ENCODE measurements at places on chromosomes 12 and 14.
A peak's percentile ranks its signal among the peaks of the same experiment; 100 is the strongest.

- no peak for DNase-seq
Observed at GRCh38 chr12:24979329-24979728, 30.4 kb upstream of the BCAT1 start.

DNA sequence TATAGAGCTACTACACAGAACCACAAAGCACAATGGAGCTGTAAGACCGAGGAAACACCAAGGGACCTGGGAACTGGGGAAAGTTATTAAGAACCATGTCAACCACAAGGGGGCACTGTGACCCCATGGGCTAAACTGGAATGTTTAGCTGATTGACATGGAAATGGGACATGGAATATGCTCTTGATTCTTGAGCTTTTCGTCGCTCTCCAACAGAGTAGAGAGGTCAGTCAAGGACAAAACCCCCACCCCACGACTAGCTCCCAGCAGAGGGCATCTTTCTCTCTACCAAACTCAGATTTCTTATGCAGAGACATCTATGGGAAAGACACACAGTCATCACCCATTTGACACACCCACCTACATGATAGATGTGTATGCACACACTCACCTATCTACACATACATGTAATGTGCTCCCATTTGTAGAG, 10.1 kb downstream of the NDRG2 start:
- peak; percentile 64 for DNase-seq

GRCh38 chr12:24507827-24508226, 441.1 kb downstream of the BCAT1 start:
- no peak for DNase-seq

GRCh38 chr12:3201339-3202051, 124.3 kb downstream of the TSPAN9 start:
- DNase-seq = no peak

DNA sequence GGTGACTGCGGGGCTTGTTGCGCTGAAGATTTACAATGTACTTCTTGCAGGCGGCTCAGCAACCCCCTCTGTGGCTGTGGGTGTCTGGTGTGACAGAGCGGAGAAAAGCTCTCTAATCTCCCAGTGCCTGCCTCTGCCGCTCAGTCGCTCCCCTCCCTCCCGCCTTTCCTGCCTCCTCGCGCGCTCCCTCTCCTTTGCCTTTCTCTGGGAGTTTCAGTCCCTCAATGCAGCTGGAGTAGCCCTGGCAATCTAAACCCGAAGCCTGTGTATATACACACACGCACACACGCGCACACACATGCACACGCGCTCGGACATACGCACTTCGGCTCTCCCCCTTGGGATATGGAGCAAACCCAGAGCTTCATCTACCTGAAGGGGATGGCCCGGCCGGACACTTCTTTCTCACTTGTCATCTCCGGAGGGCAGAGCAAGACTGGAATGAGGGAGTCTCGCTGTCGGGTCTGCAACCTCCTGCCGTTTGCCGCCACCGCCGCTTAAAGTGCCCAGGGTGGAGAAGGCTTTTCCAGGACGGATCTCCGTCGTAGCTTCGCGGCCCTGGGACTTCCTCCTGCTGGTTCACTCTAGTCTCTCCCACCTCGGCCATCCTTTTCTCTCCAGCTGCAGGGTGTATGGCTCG, 599 bp upstream of the TRHDE start:
- no peak for DNase-seq

DNA sequence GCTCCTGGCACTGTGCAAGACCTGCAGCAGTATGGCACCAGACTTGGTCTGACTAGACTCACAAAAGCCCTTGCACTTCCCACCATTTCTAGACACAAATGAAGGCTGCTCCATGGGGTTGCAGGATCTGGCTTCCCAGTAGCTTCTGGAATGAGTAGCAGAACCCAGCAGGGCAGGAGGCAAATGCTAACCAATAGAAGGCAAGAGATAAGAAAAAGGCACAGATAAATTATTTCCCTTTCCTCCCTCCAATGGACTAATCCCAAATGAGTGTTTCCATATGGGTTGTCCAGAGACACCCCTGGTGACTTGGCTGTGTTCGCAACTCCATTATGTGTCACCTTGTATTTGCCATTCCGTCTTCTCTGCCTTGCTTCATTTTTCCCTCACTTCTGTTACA, 49.7 kb downstream of the KIF21A start:
- DNase-seq = no peak

- DNase-seq = no peak
Observed at GRCh38 chr14:63564318-63564717, 21.1 kb upstream of the PPP2R5E start.
